Stimulated activated CD4-positive, alpha-beta T cell treated with anti-CD3 and anti-CD28 coated beads, Interleukin-1b, Interleukin-23, amount 100 ng/mL, for 24 hours (primary cell): ENCODE measurements at places on chromosomes 1 and 21.

- no peak for DNase-seq
Observed at GRCh38 chr1:119593805-119594204, 54.3 kb downstream of the ZNF697 start.

DNA sequence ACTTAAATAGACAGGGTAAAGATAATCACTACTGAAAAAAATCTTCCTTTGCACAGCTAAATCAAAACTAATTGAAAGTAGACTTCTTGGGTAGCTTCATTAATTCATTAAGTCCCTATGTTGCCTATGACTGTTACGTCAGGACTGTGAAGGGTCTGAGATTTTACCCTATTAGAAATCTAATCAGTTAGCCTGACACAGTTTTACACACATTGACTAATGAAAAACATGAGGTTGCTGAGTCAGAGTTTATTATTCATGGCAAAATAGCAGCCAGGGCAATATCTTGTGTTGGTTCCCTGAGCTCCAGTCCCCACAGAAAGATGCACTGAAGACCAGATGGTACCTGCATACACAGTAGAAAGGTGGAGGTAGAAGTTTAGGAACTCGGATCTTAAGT lies 262.5 kb upstream of the ZP4 start:
- DNase-seq = no peak

DNA sequence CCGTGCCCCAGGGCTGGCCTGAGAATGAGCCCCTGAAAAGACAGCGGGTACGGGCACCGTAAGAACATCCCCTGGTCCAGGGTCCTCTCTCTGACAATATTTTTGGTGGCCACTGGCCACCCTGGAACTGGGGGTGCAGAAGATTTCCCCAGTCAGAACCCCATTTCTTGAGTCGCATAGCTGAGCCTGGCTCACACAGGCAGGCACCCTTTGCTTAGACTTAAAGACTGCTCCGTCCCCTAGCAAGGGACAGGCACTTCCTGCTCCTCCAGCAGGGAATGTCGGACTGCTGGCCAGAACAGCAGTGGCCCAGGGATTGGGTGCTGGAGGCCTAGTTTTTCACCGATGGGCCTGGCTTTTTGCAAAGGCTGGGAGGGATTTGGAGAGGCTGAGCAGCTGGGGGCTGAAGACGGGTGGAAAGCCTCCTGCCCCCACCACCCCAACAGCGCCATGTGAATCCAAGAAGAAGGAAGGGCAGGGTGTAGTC lies 4.3 kb downstream of the OLIG2 start:
- no peak for DNase-seq

DNA sequence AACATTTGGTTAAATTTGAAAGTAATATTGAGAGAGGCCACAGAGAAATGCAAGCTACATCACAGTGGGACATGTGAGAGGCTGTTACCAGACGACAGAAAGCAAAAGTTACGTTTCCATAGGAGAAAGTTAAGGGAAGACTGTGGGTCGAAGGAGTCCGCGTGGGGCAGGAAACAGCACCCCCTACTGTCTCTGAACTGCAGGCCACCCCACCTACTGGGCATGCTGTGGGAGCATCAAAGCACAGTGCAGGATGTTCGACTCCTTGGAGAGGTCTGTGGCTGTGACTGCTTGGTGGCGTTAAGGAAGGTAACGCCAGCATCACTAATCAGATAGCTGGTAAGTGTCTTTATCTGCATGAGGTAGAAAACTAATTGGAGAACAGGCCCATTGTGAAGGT lies 123.9 kb downstream of the PTBP2 start:
- no peak for DNase-seq

DNA sequence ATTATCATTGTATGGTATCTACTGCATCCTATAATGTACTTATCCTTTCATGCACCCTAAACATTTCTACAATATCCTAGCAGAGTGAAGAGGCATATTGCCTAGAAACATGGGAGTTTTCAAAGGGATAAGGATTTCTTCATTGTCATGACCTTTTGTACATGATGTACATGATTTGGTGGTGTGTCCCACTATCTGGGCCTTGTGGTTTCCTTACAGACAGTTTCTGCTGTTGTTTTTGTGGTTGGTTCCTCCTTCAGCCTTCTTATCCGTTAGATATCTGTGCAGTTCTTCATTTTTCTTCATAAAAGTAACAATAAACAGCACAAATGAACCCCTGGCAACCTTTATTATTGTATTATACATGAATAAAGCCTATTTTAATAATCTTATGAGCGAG lies 70.4 kb upstream of the BACH1 start:
- no peak for DNase-seq

- no peak for DNase-seq
Observed at GRCh38 chr1:67004176-67004575, 49.8 kb downstream of the SLC35D1 start.

- DNase-seq = peak; percentile 56
Observed at GRCh38 chr21:34073032-34073748, at the start of the genes MRPS6 and SLC5A3. Gene MRPS6, plus strand, starts transcription at chr21:34073578. Its CDS starts 123 bp downstream, at chr21:34073701. Gene SLC5A3, plus strand, starts transcription at chr21:34073578. Its CDS starts 21,621 bp downstream, at chr21:34095199.
